ENCODE measurements at places on chromosomes 5 and 9.

- DNase-seq, result no peak
Measured at GRCh38 chr9:107216329-107216728, 66.8 kb upstream of the RAD23B start.

GRCh38 chr9:16515879-16516301, 354.6 kb downstream of the BNC2 start:
- DNase-seq, result no peak

DNA sequence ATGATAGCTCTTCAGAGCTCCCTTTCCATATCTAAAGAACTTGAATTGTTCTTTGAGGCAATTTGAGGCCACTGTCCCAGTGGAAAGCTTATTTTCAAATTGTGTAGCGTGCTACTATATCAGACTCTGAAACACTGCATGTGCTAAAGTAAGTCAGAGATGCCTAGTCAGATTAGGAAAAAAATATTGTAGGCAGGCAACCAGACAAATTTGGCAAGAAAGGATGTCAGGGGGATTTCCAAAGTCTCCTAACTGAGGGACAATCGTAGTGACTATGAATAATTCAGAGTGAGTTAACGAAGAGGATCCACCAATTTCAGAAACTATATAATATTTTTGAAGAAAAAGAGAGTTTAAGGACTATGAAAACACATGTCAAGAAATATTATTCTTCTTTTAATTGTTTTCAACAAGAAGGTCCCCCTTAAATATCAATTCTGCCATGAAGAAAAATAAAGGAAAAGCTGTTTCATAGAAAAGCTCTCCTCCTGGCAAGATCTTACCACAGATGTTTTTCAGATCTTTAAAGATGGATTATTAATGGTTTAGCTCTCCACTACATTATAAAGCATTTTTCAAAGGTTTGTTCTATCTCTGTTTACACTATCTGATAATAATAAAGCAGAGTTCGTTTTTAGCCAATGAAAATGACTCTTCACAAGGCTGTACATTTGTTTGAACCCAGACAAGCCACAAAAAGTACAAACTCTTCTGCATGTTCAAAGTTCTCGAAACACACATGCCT, 273.5 kb upstream of the PTGER4 start:
- no peak for DNase-seq

DNA sequence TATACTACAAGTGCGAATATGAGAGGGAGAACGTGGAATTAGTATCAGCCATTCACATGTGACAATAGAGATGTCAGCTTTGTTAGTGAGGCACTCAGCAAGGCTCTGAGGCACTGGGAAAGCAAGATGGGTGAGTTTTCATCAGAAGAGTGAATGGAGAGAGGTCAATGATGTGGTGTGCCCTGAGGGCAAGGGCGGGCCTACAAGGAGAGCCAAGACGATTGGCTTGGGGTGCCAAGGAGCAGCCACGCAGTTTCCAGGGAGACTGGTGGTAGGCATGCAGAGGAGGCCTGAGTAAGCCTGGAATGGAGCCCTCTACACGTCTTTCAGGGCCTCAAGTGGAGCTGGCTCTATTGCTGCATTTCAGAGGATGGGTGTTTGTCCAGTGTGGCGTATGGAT, 24.7 kb downstream of the BTF3 start:
- no peak for DNase-seq

GRCh38 chr9:26033336-26033735, 355.1 kb upstream of the TUSC1 start:
- DNase-seq, result no peak

DNA sequence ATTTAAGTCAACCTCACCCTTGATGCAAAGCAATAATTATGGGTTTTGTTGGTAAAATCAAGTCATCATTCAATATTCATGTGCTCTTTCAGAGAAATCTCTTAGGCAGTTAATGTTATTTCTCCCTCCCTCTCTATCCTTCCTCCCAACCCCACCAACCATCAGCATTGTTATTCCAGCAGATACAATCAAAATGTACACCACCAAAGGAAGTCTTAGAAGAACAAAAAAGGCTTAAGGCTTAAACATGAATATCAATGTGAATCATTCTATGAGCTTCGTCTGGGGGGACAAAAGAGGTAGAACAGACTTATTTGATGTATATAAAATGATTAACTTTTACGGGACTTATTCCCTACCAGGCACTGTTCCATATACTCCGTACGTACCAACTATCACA, 404.4 kb downstream of the ARHGEF28 start:
- no peak for DNase-seq

DNA sequence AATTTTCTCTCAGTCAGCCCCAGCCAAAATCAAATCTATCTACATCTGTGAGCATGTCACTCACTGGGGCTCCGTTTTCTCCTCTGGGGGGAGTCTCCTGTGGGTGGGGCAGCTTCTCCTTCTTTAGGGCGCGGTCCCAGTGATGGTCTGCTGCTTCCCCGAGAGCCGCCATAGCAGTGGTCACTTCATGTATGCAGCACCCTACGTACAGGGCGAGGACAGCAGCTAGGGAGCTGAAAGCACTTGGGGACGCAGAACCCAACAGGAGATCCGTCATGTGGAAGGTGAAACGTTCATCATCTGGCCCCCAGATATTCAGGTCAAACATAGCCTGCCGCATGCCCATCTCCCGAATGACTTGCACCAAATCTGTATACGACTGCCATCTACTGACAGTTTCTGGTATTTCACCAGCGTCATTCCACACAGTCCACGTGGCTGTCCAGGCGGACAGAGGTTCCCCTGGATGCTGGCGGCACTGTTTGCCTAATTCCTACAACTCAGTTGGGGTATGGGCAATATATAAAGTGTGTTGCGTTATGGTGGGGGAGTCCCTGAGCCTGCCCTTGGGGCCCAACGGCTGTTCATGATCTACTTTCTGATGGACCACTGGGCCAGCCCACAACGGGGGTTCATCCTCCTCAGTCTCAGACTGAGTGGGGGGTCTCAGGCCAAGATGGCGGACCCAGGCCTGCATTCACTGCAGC, 795.0 kb downstream of the EFNA5 start:
- DNase-seq, result no peak

DNA sequence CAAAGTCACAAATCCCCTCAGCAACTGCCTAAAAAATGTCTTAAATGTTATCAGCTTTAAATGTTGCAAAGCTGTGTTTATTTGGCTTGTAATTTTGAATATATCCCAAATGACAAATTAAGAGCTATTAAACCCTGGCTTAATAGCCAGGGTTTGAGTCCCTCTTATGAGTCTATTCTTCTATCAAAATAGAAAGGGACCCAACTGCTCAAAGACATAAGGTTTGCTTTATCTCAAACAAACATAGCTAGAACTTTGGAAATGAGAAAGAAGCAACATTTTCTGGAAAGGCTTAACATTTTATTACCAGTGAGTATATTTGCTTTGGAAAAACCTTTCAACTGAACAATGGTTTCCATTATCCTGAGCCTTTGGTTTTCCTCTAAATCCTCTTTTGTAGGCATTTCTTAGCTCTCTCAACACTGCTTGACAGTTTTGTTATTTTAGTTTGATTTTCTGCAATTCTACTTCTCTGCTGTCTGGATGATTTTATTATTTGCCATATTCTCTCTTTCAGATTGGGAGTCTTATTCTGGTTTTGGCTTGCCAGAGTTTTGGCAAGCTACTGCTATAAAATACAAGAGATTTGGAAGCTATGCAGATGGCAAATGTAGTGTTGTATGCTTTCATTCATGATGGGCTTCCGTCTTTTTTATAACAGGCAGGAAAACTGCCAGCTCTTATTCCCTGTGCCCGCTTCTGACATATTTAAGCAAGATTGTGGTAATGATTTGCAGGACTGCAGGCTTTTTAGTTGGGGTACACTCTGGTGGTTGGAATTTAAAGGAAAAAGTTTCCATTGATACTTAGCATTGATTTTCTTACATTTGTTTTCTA, 734.9 kb downstream of the DTWD2 start:
- DNase-seq, result no peak

DNA sequence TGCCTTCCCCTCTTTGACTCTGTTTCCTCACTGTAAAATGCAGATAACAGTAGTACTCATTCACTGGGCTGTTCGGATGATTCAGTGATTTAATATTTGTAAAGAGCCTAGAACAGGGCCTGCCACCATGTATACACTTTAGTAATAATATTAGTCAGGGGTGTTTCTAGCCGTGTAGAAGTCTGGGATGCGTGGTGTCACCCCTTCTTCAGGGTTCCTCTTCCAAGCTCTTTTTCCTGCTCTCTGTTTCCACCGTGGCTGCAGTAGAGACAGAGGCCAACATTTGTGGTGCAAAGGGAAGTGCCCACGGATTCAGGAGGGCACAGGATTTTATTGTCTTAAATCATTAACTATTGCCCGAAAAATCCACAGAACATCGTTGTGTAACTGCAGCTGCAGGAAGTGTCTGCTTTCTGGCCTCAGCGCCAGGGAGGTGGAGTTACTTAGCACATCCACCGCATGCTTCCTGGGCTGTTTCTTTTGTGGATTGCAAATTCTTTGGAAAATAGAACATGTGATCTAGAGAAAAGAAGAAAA, 61.7 kb downstream of the TRIO start:
- DNase-seq, result no peak

DNA sequence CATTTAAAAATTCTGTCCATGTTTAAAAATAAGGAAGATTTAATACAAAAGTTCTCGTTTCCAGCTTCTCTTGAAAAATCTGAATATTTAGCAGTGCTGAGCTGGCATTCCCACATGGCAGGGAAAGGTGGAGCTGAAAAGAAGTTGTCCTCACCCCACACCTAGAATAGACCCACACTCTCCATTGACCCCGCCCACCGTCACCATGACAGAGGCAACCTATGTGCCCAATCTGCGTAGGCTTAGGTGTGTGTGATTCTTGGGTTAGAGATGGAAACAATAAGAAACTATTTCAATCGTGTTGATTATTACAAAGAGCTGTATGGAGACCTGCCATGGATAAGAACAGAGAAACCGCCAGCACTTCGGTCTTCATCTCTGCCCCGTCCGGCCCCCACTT, 8.9 kb upstream of the STK32A start:
- no peak for DNase-seq

DNA sequence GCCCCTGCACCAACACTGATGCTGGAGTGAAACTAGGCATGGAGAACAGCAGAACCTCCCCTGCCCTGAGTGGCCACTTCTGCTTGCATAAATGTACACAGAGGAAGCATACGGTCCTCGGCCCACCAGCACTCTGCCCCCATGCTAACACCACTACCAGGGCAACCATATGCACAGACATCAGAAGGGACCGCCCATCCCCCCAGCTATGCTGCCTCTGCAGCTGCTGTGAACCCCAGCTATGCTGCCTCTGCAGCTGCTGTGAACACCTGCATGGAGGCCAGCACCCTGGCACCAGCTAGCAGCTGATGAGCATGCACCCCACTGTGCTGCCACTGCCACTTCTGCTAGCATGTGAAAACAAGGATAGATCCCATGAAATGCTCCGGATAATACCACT, 250.3 kb downstream of the TUSC1 start:
- DNase-seq, result no peak

DNA sequence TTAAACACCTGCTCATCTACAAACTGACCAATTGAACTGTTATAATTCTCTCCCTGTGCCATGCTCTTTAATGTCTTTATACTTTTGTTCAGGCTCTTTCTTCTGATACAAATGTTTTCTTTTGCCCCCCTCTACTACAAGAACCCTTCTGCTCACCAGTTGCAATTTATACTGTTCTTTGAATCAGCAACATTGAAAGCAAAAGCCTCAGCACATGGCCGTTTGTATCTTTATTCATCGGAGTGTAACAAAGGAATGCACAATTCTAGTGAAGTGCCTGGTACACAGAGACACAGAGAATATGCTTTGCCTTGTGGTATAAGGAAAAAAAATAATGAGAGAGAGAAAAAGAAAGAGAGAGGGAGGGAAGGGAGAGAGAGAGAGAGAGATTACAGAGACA, 547.1 kb downstream of the CDH12 start:
- DNase-seq, result no peak

- DNase-seq, result no peak
Measured at GRCh38 chr9:6535594-6535993, 109.9 kb downstream of the GLDC start.

DNA sequence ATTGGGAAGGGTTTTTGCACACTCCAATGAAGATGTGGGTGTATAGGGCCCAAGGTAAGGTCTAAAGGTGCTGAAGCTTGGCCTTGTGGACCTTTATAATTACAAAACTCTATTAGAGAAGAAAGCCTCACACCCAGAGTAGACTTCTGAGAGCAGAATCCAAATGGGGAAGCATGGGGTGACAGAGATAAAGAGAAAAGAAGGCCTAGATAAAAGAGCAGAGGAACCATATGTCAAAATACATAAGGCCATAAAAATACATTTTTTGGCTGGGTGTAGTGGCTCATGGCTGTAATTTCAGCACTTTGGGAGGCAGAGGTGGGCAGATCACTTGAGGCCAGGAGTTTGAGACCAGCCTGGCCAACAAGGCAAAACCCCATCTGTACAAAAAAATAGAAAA, 27.4 kb upstream of the TCERG1 start:
- no peak for DNase-seq

- no peak for DNase-seq
Measured at GRCh38 chr9:134195558-134195957, 31.2 kb upstream of the RNU6ATAC start.

DNA sequence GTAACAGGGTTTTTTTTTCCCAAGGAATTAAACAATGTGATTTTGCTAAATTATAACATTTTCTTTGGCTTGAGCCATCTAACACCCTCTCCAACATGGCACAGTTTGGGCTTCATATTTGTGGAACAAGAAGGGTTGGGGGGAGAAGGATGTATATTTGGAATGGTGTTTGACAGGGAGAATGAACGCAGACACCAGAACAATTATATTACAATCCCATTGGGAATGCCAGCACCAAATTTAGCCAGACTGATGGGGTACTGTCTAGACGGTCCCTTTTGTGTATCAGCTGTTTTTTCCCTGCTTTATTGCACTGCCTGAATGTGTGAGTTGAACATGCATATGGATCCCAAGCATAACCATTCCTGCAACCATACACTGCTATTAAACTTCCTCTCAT, 130.9 kb upstream of the TMEM161B start:
- DNase-seq, result no peak

- no peak for DNase-seq
Measured at GRCh38 chr5:172611913-172612312, 29.1 kb upstream of the NEURL1B start.

DNA sequence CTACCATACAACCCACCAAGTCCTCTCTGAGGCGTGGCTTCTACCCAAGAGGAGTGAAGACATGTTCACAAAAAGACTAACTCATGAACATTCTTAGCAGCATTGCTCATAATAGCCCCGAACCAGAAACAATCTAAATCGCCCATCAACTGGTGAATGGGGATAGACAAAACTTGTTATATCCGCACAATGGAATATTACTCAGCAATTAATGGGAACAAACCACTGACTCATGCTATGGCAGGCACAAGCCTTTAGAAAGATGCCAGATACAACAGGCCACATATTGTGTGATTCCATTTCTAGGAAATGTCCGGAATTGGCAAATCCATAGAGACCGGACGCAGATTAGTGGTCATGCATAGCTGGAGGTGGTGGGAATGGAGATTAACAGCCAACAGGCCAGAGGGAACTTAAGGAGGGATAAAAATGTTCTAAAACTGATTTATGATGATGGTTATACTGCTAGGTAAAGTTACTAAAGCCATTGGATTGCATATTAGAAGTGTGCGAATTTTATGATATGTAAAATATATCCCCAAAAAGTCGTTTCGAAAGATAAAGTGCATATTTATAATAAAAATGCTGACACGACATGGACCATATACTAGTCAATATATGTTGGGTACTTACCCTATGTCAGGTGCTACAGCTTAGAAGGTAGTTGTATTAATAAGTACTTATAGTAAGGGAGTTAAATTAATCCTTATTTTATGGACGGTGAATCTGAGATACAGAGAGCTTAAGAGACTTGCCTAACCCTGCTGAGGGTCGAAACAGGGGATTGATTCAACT, 55.4 kb downstream of the LHX2 start:
- no peak for DNase-seq
